NK-92 treated with Interleukin-12 subunit alpha and Interleukin-12 subunit beta, amount 100 ng/mL, for 24 hours (cell line): ENCODE measurements at places on chromosomes 6 and 20.

DNA sequence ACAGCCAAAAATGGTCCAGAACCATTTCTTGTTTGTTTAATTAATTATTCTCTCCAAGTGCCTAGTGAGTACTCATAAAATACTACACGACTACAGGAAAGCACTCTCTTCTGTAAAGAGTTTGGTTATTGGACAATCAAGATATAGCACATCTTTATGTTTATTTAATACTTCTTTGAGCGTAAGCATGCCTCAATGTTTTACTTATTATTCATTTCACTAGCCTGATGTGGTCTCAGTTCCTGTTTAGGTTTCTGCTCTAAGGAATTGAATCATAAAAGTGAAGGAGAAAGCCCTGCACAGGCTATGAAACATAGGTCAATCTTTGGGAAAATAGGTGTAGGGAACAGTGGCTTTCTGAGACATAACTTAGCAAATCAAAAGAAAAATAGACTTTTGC, 45.9 kb upstream of the AIG1 start:
- DNase-seq = no peak

DNA sequence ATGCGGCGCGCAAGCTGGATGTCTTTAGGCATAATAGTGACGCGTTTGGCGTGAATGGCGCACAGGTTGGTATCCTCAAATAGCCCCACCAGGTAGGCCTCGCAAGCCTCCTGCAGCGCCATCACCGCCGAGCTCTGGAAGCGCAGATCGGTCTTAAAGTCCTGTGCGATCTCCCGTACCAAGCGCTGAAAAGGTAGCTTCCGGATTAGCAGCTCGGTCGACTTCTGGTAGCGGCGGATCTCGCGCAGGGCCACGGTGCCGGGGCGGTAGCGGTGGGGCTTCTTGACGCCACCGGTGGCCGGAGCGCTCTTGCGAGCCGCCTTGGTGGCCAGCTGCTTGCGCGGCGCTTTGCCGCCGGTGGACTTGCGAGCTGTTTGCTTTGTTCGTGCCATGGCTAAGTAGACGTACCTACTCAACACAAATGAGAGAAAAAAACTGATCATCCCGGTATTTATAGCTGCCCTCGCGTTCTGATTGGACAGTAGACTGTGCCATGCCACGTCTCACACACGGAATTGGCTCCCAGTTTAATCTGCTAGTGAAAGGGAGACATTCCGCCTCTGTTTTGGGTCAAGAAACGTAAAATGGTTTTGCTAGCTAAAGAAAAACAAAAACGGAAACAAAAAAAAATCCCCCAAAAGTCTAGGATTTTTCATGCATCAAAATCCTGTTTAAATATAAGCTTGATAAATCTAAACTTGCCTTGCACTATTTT, 40.1 kb downstream of the OR2B2 start:
- peak; percentile 81 for DNase-seq

DNA sequence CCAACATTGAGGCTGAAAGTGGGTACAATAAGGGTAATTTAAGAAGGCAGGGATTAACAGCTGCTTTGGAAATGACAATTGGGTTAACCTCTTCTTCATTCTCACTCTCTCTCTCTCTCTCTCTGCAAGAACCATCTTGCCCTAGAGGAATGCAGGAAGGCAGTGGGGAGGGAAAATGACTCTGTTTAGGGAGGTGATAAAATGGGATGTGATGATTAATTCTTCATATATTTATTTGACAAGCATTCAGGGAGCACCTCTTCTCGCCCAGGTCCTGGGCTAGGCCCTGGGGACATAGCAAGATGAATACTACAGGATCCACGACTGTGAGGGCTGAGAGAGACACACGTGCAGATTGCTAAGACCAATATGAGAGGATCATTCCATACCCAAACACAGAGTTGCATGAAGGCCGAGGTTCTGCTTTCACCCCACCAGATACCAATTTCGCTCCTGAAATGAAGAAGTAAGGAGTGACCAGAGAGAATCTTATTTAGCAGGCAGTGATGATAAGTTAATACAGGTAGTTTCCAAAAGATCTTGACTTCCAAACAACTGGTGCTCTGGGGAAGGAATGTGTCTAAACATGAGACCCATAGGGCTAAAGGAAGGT, 13.3 kb upstream of the PTPN1 start:
- no peak for DNase-seq

DNA sequence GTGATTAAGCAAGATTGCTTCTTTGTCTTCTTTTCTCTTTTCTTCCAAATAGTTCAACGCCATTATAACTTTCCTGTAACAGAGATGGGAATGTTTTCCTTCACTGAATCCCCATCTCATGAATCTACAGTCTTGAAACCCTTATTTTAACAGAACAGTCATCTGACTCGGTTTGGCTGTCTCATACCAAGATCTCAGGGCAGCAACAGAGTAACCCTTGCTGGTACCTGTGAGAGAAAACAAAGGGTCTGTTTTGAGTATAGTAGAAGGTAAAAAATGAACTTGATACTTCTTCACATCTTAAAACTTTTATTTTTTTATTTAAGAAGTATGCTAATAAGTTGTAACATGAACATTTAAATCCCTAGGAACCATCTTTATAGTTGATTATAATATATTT, 19.6 kb upstream of the DSE start:
- DNase-seq = no peak

DNA sequence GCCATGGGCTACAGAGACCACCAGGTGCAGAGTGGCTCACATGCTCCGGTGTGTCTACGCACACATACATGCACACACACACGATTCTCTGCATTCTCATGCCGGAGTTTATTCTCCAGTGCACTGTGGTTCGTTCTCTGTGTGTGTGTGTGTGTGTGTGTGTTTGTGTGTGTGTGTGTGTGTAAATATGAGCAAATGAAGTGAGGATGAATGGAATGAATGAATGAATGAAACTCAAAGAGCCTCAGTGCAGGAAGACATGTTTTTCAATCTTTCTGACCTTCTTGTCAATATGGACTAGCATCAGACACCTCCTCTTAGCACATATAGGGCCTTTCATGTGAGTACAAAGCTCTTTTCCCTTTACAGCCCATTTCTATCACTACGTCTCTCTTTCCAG, 1.6 kb downstream of the TMEM74B start:
- no peak for DNase-seq

DNA sequence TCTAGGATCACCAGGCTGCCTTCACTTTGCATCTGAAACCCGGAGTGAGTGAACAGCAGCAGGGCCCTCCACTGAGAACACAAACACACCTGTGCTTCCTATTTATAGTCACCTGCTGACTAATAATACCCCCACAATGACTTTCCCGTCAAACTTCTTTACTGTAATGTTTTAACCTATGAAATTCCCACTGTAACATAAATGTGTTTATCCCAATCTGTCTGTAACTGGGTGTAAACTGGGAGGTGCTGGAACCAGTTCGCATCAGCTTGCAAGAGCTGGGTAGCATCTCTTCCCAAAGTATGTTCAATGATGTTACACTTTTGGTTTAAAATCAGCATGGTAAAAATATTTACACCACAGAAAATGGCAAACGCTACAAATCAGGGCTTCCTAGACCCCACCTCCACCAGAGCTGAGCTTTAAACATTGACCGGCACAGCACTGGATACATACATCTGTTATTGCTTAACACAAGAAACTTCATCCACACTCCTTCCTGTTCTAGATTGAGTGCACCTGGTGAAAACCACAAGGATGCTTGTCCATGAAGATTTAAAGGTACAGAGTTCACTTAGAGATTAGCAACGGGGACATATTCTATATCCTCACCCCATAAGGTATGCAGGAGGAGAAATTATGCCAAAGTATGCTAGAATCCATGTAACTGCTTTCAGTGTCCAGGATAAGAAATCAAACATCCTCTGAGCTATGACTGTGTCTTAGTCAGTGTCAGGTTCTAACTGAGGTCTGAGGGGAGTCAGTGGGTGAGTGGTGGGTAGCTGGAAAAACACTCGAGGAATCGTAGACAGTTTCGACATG, 79.0 kb downstream of the ALDH8A1 start:
- DNase-seq = no peak

GRCh38 chr6:150191809-150192208, 49.0 kb downstream of the PPP1R14C start:
- DNase-seq = no peak

GRCh38 chr20:6140947-6141346, 18.1 kb upstream of the FERMT1 start:
- no peak for DNase-seq

- DNase-seq = no peak
These were observed 88.9 kb upstream of the ELOVL5 start for GRCh38 chr6:53437557-53438202.

GRCh38 chr6:73058736-73059135, 166.6 kb downstream of the KHDC1L start:
- DNase-seq = no peak

DNA sequence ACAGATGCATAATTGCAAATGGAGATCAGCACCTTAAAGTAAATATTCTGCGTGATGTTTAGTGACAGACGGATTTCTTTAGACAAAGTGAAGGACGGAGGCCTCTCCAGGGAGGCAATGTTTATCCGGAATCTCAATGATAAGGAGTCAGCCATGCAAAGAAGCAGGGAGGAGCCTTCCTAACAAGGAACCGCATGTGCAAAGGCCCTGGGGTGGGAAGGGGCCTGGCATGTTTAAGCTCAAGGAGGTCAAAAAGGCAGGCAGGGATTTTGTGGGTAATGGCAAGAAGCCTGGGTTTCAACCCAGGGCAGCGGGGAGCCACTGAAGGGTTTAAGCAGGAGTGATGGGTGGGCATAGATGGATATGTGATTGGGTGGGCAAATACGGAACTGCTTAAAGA, 678 bp downstream of the BPIFB3 start:
- no peak for DNase-seq

DNA sequence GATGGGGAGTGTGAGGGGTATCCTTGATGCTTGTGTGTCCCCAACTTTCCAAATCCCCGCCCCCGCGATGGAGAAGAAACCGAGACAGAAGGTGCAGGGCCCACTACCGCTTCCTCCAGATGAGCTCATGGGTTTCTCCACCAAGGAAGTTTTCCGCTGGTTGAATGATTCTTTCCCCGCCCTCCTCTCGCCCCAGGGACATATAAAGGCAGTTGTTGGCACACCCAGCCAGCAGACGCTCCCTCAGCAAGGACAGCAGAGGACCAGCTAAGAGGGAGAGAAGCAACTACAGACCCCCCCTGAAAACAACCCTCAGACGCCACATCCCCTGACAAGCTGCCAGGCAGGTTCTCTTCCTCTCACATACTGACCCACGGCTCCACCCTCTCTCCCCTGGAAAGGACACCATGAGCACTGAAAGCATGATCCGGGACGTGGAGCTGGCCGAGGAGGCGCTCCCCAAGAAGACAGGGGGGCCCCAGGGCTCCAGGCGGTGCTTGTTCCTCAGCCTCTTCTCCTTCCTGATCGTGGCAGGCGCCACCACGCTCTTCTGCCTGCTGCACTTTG, at the start of gene TNF:
TNF (plus strand) TSS at position 231 of the 567 bp plus-strand sequence; CDS start at position 408, 177 bp downstream.
- DNase-seq = peak; percentile 48

DNA sequence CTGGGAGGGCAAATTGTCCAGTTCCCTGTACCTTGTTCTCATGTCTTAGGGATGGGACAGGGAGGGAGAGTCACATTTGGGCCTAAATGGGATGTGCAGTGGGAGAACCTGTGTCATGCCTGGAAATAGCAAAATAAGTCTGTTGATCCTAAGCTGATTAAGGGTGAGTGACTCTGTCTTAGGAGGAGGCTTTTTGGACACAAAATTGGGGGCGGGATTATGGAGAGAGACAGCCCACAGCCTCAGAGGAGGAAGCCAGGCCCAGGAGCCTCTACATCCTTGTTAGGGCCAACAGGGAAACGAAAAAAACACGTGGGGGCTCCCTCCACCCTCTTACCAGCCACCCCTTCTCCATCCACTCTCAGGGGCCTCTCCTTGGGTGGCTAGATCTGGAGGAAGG, 2.2 kb downstream of the KCNB1 start:
- no peak for DNase-seq

GRCh38 chr6:159102373-159103160, 57.8 kb upstream of the TAGAP start:
- no peak for DNase-seq

DNA sequence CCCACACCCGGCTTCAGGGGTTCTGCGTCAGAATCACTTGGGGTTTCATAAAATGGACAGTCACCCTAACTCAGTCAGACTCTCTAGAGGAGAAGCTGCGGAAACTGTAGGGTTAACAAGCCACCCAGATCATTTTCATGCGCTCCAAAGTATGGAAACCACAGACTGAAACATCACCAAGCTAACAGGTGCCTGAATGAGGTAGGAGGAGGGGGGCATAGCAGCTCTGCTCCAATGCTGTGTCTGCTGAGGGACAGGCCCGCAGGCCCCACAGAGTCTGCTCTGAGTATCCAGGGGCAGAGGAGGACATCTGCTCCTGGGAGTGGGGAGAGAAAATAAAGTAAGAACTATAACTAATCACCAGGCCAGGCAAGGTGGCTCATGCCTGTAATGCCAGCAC, 97.1 kb upstream of the AKAP12 start:
- DNase-seq = no peak

- DNase-seq = no peak
These were observed 6.3 kb upstream of the NAA20 start for GRCh38 chr20:20010639-20011500.

DNA sequence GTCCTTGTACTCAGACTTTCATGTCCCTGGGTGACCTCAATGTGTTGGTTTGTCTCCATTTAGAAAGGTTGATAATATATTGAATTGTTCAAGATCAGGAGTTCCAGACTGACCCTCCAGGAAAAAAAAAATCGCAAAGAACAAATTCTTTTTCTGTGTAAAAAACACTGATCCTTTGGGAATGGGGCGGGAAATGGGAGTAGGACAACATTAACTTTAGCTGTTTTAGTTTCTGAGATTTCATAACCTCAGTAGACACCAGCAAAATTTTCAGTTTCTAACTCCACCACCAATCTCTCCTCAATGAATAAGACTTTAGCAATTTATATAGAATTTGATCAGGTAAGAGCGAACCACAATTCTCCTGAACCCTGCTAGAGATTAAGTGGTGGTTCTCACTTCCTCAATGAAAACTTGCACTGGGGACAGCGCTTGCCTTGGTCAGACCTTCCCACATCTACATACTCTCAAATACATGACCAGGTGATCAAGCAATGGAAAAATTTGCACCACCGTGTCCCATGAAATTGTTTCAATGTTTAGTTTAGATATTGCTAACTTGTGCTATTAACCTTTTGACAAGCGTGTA, 231.2 kb upstream of the PLN start:
- no peak for DNase-seq

DNA sequence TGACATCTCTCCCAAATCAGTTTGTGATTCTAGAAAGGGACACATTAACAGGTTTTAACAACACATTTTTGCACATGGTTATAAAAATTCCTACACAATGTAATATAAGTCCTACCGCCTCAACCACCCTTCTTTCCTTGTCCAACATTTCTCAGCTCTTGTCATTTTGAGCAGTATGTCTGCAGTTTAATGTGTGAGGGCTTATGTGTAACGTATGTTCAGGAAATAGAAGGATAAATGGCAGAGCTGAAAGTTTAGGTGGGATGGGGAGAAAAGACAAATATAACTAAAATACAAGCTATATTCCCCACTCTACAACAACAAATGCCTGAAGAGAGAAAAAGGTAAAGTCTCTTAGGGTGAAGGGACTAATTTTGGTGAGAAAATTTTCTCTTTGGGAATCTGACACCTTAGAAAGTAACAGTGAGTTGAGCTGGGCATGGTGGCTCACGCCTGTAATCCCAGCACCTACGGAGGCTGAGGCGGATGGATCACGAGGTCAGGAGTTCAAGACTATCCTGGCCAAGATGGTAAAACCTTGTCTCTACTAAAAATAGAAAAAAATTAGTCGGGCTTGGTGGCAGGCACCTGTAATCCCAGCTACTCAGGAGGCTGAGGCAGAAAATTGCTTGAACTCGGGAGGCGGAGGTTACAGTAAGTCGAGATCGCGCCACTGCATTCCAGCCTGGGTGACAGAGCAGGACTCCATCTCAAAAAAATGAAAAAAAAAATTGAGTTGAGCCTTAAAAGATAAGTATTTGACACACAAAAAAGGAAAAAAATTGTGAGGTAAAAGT, 5.1 kb downstream of the PNRC1 start:
- DNase-seq = no peak
